ENCODE measurements at places on chromosomes 12 and 14.

GRCh38 chr12:27551172-27551840 lies 27.3 kb downstream of the PPFIBP1 start:
- DNase-seq, result no peak

DNA sequence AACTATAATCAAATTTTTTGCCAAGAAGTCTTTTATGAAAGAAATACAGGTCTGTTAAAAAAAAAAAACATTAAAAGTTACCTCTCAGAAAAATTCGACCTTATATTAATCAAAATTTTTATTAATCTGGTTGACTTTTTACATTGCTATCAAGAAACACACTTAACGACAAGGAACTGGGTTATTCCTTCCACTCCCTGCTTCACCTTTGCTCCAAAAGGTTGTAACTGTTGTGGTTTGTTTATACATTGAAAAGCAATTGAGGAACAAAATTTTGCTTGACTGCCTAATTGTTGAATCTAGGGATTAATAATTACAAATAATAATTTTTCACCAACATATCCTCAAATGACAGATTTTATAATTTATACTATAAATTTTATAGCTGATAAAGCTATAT lies 28.4 kb downstream of the TSPAN8 start:
- DNase-seq, result no peak

DNA sequence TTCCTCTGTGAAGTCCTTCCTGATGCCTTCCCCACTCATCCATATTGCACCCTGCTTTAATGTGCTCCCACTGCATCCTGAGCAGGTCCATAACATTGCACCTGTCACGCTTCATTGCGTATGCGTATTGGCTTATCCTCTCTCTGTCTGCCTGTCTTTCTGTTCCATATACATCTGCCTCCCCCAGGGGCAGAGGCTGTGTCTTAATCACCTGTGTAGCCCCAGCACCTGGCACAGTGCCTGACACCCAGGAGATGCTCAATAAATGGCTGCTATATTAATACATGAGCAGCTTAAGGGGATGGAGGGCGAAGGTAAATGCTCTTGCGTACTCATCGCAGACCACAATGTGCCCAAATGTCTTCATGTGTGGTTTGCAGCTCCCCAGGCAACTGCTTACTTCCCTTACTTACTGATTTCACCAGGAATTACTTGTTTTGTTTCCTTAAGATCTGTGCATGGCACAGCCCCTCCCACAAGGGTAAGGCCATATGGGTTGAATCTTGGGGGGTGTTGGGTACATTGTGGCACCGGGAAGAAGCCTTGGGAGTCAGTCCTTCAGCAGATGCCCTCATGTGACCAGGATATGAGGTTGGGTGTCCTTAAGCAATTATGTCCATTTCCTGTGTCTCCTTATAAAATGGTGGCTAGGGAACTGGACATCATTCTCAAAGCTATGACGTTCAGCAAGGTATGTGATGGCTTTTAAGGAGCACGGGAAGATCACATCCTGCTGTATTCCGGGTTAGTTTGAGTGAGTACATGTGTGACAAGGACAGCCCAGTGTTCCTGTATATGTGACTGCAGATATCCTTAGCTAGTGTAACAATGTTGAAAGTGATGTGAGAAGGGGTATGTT lies 848 bp upstream of the CPNE6 start:
- no peak for DNase-seq

- no peak for DNase-seq
Measured at GRCh38 chr12:32448586-32448985, 49.2 kb downstream of the FGD4 start.

DNA sequence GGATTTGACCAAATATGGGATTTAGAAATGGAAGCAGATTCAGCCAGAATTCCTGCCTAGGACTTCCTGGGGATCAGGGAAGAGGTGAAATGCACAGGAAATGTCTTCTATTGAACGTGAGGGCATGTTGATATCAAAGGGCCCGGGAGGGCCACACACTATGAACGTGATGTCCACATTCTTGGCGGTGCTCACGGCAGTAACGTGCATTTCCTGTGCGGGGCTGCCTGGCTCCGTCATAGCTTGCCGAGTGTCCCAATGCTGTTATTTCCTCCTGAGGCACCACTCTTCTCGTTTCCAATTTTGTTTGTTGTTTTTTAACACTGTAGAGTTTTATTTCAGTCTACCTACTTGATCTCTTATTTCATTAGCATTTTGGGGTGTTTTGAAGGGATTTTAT lies 67.3 kb downstream of the ZNF664 start:
- no peak for DNase-seq

GRCh38 chr12:110600254-110600653 lies 13.7 kb upstream of the TCTN1 start:
- DNase-seq, result peak; percentile 78

DNA sequence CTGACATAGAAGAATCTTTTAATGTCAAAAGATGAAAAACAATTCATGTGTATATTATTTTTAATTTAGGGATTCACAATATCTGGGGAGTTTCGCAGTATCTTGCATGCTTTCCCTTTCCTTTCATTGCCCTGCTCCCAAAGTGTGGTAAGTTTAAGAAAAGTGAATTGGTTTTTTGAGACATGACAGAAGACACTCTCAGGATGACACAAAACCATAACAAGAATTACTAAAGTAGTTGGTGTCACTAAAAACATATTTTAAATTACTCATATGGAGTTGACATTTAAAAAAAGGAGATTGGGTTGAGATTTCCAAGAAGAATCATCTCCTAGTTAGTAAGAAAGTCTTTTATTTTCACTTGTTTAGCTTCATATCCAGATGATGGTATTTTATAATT lies 5.1 kb upstream of the PCNX1 start:
- no peak for DNase-seq

- DNase-seq, result no peak
Measured at GRCh38 chr14:19873178-19873577, 1.8 kb upstream of the OR4K2 start.

DNA sequence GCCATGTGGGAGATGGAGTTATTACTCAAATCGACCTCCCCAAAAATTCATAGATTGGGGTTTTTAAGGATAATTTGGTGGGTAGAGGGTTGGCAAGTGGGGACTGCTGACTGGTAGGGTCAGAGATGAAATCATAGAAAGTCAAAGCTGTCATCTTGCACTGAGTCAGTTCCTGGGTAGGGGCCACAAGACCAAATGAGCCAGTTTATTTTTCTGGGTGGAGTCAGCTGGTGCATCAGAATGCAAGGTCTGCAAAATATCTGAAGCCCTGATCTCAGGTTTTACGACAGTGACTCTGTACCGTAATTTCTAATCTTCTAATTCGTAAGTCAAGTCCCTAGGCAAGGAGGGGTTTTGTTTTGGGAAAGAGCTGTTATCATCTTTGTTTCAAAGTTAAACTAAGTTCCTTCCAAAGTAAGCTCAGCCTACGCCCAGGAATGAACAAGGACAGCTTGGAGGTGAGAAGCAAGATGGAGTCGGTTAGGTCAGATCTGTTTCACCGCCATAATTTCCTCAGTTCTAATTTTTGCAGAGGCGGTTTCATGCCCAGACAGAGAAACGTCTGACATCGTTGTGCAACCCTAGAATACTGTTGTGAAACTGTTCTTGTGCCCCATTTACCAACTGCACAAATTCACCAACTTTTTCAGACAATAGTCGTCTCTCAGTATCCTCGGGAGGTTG lies 104.5 kb upstream of the SFSWAP start:
- DNase-seq, result no peak

- DNase-seq, result no peak
Measured at GRCh38 chr14:31934767-31935266, 142.3 kb upstream of the ARHGAP5 start.
